ENCODE measurements at places on chromosomes 1 and 21.

- no peak for DNase-seq
These were observed 161.3 kb upstream of the USP25 start for GRCh38 chr21:15568516-15568915.

GRCh38 chr1:156579472-156579871 lies at the start of gene TTC24:
Gene TTC24, plus strand, starts transcription at chr1:156579723. Its CDS starts 1,642 bp downstream, at chr1:156581365.
- DNase-seq, result no peak

- DNase-seq, result no peak
These were observed 35.1 kb upstream of the DISC1 start for GRCh38 chr1:231591466-231591865.

GRCh38 chr1:230456478-230456877 lies 30.3 kb upstream of the PGBD5 start:
- DNase-seq, result no peak

GRCh38 chr21:35044128-35044527 lies 5.0 kb downstream of the RUNX1 start:
- DNase-seq, result no peak

DNA sequence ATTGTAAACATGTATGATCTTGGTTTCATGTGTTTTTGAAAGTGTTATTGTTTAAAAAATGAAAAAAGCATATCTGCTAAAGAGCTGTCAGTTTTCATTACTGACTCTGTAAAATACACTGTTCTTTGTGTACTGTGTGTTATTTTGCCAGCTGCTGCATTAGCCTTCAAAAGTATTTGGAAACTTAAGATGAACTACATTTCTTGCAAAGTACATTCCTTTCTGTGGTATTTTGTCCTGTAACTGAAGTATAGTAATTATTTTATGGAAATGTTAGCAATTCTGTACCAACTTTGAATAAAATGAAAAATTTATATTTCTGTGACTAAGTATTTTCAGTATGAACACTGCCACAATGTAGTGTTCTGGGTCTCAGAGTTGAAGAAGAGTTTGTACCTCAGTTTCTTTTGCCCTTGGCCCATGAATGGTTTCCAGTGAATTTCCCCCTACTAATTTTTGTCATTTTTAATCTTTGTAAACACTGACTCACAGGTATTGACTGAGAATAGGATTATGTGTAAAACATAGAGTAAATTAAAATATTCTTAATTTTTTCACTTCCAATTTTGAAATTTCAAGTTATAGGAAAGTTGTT lies 32.7 kb downstream of the MRPS6 start:
- no peak for DNase-seq

DNA sequence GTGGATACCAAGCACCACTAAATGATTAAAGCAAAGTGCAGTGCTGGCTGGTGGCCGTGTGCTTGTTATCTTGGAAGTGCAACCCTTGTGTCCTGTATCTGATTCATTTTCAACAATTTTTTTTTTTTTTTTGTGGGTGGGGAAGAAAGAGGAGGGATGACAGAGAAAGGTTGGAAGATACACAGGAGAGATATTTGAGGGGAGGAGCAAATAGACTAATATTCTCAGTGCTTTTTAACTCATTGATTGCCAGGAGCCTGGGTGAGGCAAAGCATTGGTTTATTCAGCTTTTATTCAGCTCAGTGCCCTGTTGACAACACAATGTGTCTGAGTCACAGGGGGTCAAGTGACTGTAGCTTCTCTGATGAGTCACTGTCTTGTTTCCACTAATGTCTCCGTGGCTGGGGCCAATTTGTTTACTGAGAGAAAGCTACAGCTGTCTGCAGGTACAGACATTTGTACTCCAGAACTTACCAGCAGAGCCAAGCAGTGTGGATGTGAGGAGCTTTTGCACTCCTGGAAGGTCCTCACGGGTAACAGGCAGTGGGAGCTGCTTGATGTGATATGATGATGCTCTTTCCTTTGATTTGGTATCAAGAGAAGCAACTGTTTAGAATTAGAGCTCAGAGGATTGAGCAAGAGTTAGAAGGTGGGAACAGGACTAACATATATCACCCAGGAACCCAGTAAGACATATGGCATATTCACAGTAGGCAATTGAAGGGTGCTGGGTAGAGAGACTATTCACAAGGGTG lies 23.6 kb upstream of the DNM3 start:
- no peak for DNase-seq

GRCh38 chr1:147630447-147630846 lies 39.9 kb downstream of the ACP6 start:
- DNase-seq, result no peak

DNA sequence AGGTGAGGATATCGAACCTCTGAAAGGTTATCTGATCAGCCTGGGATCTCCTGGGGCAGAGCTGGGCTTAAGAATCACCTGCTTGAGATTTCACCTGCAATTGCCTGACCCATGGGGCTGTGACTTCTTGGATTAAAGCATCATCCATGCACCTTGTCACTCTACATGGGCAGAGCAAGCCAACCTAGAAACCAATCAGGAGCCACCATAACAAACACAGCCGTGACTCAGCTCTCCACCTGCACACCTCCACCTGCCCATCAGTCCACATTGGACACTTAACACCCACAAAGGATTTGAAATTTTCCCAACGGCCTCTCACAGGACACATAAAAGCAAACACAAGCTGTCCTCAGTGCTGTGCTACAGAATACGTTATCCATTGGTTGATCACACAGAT lies 35.1 kb upstream of the ETS2 start:
- no peak for DNase-seq

DNA sequence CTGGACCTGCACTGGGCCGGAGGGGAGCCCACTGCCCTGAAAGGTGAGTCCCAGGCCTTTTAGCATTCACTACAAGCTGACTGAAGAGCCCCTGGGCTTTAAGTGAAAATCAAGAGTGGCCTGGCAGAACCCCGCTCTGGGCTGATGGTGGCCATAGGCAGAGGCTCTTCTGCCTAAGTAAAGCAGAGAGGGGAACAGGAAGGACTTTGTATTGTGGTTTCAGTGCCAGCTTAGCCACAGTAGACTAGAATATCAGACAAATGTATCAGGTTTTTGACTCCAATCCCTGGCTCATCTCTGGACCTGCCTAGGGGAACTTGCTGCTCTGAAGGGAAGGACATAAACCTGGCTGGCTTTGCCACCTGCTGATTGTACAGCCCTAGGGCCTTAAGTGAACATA lies 10.2 kb upstream of the HENMT1 start:
- DNase-seq, result no peak

- no peak for DNase-seq
These were observed 9.6 kb upstream of the POU2F1 start for GRCh38 chr1:167210966-167211674.

- no peak for DNase-seq
These were observed 205.6 kb downstream of the HIVEP3 start for GRCh38 chr1:41713141-41713540.

DNA sequence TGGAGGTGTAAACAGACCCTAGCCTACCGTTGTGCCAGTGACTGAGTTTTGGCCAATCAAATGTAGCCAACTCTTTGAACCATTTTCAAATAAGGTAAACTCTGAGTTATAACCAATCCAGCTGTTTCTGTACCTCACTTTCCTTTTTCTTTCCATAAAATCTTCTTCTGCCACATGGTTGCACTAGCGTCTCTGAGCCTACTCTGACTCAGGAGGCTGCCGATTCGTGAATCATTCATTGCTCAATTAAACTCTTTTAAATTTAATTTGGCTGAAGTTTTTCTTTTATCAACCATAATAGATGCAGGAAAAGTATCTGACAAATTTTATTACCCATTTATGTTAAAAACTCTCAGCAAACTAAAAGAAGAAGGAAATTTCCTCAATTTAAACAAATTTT lies 111.5 kb upstream of the LYPLAL1 start:
- DNase-seq, result no peak

- DNase-seq, result no peak
These were observed 50.3 kb downstream of the GPR161 start for GRCh38 chr1:168086438-168086837.

GRCh38 chr1:228827019-228827418 lies 91.7 kb downstream of the RHOU start:
- DNase-seq, result no peak

DNA sequence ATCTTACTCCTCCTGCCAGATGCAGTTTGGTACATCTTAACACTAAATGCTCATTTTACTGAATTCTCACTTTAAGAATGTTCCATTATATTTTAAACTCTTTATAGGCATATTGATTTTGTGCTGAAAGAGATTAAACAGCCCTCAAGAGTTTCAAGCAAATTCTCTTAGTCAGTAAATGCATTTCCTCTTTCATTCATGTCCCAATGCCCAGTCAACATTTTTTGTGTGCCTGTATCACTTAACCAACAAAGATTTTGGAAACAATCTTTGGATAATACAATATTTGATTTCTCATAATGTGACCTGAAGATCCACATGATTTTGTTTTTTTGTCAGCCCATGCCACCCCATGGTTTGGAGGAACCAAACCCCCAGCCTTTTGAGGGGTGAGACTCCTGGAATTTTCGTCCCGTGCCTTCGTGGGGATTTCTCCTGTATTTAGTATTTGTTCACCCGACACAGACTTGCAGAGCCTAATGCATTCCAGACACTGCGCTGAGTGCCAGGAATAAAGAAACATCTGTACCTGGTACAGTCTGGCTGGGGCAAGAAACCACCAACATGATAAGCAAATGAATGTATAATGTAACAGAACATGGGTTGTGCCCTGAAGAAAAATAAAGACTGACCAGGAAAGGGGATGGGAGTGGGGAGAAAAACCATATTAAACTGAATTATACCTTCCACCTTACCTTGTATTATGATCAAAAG lies 47.1 kb upstream of the ETS2 start:
- no peak for DNase-seq

GRCh38 chr1:223750730-223751570 lies 38.6 kb downstream of the CAPN2 start:
- DNase-seq, result no peak

GRCh38 chr1:212070720-212071302 lies 35.3 kb downstream of the DTL start:
- DNase-seq, result no peak

GRCh38 chr1:38481871-38482826 lies 377.4 kb downstream of the RRAGC start:
- DNase-seq, result no peak

DNA sequence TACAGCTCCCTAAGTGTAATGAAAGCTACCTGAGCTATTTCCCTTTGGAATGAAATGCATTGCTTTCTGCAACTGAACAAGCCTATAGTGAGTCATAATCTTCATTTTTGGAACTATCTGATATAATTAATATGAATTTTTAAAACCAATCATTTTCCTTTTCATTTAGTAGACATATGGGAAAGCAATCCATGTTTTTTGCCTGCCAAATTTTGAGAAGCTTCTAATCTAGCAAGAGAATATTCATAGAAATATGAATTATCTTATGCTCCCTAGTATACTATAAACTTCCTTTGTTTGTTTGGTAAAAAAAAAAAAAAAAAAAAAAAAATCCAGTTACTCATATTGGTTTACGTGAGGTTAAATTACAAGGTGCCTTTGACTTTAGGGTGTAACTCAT lies 68.3 kb downstream of the PLPPR4 start:
- no peak for DNase-seq

GRCh38 chr1:147156642-147157041 lies 15.6 kb downstream of the PRKAB2 start:
- no peak for DNase-seq

GRCh38 chr1:41428738-41429640 lies 55.5 kb downstream of the EDN2 start:
- DNase-seq, result no peak

DNA sequence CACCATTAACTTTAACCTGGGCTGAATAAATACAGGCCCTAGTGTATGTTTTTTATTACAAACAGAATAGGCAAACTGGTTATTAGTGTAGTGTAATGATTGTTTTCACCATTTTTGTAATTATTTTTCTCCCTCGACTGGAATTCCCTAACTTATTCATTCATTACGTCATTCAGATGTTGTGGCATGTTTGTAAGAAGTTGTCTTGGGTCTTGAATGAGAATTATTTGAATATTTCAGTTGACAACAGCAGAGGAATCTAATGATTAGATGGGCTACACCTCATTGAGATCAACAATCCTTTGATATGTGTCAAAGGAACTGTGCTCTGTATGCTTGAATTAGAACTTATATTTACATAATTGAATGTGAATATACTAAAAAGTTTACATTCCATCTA lies 12.8 kb downstream of the XCL1 start:
- DNase-seq, result no peak

GRCh38 chr1:193806079-193807048 lies 620.0 kb upstream of the B3GALT2 start:
- DNase-seq, result no peak

- no peak for DNase-seq
These were observed 113.8 kb downstream of the RRAGC start for GRCh38 chr1:38745476-38746401.

- no peak for DNase-seq
These were observed 4.3 kb upstream of the MIA3 start for GRCh38 chr1:222613627-222614026.

- no peak for DNase-seq
These were observed 74.9 kb upstream of the BEND5 start for GRCh38 chr1:48851638-48852037.

DNA sequence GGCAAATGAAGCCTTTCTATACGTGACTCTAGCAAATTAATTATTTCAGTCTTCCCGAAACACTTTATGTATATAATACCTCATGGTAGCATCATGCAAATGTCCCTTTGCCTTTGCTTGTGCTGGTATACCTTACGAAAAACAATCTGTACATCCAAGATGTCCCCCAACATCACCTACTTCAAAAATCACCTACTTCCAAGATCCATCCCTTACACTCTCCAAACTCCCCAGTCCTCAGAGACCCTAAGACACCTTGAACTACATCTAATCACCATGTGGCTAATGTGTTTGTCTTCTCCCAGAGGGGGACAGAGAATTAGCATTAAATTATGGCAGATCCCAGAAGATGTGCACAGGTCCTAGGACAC lies 46.5 kb upstream of the CRNN start:
- DNase-seq, result no peak

DNA sequence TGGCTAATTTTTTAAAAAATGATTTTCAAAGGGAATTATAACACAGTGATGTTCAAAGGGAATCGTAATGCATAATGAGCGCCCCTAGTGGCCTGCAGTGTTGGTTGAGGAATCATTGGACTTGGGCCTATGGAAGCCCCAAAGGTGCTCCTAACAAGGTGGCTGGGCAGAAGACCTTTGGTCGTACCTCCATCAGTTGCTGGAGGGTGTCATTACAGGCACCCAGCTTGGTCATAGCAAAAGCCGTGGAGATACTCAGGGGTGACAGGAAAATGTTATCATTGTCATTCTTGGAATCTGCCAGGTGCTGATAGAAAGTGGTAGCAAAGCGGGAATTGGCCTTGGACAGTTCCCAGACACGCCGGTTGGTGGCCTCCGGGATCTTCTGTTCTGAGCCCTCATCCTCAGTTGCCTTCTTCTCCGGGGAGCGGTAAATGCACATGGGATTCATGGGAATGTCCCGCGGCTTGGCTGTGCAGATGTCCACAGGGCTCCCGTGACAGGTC lies 2.7 kb downstream of the SERPINC1 start:
- no peak for DNase-seq

GRCh38 chr1:235045034-235045690 lies 83.5 kb downstream of the TOMM20 start:
- DNase-seq, result no peak

DNA sequence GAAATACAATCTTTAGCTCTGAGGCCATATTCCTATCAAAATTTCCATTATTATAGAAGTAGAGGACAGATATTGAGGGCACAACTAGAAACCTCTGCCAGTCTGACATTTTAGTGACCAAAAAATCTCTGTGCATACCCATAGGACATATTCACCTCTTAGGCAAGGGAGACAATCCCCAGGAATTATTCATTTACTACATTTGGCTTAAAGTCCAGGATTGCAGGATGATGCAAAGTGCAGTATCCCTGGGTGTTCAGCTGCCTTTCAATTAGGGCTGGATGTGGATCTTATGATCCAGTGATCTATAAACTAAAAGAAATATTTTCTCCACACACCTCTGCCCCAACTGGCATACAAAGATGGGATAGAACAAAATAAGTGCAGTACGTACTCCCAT lies 50.9 kb downstream of the PTGS2 start:
- no peak for DNase-seq

Measured in cortex of kidney (tissue), 1 donor.